ENCODE measurements at places on chromosomes 3 and 15.

- DNase-seq: no peak
Observed at GRCh38 chr15:25671132-25671531, 192.0 kb downstream of the ATP10A start.

DNA sequence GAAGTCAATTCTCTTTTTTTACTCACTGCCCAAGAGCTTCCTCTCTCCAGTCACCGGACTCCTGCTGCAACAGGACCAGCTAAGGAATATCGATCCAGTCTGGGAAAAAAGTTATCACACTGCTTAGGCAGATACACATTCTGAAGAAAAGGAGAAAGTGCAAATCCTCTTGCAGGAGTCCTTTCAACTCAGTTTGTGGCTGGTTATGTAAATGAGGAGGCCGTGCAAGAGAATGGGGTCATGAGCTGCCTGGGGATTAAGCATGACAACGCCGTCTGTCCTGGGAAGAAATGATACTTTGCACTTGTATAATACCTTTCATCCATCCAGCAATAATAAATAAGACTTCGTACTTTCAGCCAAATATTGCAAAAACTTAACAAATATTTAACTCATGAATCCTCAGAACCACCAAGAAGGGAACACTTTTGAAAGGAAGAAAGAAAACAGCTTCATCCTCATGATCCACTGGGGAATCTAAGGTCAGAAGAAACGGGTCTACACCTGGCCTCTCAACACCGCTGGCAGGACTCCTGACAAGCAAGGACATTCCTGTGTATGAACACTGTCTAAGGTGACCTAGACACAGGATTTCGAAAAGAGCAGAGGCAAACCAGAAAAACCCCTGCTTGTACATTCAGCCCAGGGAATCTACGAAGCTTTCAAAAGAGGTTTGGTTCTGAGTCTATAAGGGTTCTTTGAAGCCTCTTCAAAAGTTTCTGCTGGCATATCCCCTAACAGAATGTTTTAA lies 13.1 kb upstream of the WWTR1 start:
- no peak for DNase-seq

GRCh38 chr3:3984053-3984452 lies 184.8 kb downstream of the LRRN1 start:
- no peak for DNase-seq

DNA sequence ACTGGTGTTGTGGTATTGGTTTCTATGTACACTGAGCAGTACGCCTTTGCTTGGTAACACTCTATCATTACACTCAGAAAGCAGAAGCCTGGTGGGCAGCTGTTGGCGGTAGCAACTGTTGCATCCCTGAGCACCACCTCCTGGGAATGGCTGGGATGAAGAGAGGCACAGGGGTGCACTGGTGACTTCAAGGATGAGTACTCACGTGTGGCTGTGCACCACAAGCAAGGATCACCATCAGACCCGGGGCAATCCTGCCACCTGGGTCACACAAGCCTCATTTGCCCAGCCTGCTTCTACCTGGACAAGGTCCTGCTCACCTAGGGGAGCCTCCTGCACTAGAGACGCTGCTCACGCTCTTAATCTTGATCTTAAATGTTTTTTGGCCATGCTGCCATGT lies 336.4 kb downstream of the SI start:
- no peak for DNase-seq

DNA sequence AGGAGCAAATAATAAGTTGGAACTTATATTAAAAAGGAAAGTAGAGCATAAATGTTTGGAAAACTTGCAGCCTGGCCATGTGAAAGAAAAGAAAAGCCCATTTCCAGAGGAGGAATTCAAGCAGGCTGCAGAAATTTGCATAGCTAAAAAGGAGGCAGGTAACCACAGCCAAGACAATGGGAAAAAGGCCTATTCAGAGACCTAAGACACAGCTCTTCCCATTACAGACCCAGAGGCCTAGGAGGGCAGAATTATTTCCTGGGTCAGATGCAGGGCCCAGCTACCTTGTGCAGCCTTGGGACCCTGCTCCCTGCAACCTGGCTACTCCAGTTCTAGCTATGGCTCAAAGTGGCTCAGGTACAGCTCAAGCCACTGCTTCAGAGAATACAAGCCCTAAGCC lies 234.6 kb upstream of the BCHE start:
- no peak for DNase-seq

DNA sequence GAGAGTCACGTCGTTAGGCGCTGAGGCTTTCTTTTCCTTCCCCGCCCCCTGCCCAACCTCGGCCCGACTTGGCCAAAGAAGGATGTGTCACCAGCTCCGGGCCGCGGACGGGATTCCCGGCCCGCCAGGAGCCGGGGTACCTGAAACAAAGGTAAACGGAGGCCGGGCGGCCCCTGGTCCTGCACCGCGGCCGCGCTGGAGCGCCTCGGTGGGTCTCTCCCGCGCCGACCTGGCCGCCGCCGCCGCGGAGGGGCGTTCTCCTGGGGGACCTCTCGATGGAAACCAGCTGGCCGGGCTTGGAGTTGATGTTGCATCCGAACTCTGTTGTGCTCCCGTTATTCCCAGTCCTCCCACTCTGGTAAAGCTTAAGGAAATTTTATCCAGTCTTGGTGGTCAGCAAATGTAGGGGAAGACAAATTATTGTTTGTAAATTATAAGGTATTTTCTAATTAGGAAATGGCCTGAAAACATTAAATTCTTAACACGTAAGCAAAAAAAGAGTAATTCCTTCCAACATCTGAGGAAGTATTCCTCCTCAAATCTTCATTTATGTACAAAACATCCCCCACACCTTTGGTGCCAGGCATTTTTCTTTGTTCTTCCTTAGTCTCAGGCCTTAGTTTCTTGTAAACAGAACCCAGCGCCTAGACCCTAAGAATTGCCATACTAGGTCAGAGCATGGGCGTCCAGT lies 888 bp downstream of the PPP2R3A start:
- DNase-seq: no peak

DNA sequence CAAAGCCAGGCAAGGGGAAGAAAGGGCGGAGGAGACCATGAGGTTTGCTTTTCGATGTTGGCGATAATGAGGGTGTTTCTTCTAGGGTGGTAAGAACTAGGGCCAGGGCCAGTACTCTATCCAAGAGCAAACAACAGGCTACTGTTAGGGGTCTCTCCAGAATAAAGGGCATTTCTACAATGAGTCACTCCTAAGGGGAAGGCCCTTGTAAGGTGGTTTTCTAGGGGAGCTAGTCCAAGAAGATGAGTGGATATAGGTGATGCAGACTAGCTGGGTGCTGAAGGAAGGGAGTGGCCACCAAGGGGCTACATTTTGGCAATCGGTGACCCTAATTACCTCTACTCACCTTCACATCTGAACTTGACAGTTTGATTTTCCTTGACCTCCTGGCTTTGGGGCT lies 148.5 kb upstream of the HACD2 start:
- no peak for DNase-seq

DNA sequence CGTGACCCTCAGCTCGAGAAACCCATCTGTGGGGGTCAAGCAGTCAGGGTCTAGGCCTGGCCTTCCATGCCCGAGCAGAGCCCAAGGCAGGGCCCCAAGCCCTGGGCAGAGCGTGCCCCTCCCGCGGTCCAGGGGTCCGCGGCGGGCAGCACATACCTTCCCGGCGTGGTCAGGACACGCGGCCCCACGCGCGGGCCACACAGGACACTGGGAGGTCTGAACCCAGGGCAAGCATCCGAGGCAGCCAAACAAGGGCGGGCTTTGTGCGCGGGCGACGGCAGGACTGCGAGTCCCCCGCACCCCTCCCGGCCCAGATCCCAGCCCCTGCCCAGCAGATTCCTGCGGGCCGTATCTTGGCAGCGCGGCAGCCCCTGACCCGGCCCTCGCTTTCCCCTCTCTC lies 61.6 kb upstream of the ACAN start:
- no peak for DNase-seq

GRCh38 chr15:99303907-99304306 lies 52.6 kb downstream of the LRRC28 start:
- no peak for DNase-seq

DNA sequence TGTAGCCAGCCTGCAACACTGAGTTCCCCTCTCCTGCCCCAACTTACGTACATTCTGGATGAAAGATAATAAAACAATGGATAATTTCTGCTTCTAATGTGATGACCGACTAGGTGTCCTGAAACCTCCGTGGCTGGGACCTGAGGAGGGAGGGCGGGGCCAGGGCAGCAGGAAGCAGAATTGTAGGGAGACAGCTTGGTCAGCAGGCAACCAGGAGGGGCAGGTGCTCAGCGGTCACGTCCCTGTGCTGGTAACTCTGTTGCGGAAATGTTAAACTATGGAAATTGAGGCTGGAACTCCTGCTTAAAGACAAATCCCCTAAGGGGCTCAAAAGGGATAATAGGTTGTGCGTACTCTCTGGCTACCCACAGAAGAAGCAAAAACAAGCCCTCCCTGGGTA lies 30.4 kb downstream of the SLC6A20 start:
- DNase-seq: no peak

- DNase-seq: no peak
Observed at GRCh38 chr15:65189102-65189740, 4.1 kb upstream of the CLPX start.

DNA sequence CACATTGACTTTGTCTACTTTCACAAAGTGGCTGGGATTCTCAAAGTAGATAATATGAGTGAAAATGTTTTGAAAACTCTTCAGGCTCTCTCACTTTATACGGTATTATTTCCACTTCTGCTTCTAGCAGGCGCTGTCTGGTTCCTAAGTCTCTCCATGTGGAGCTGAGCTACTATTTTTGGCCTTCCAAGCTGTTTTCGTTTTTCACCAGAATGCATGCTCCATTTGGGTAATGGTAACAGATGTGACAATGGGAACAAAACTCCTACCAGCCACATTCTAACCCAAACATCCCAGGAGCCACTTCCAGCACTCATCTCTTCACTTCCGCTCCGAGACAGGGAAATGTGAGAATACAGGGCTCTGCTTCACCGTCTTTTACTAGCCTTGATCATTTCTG lies 586.7 kb downstream of the NTRK3 start:
- no peak for DNase-seq

- DNase-seq: no peak
Observed at GRCh38 chr15:83954506-83954905, 281.1 kb upstream of the GOLGA6L4 start.

GRCh38 chr3:183904833-183905780 lies 20.4 kb upstream of the PARL start:
- DNase-seq: no peak

DNA sequence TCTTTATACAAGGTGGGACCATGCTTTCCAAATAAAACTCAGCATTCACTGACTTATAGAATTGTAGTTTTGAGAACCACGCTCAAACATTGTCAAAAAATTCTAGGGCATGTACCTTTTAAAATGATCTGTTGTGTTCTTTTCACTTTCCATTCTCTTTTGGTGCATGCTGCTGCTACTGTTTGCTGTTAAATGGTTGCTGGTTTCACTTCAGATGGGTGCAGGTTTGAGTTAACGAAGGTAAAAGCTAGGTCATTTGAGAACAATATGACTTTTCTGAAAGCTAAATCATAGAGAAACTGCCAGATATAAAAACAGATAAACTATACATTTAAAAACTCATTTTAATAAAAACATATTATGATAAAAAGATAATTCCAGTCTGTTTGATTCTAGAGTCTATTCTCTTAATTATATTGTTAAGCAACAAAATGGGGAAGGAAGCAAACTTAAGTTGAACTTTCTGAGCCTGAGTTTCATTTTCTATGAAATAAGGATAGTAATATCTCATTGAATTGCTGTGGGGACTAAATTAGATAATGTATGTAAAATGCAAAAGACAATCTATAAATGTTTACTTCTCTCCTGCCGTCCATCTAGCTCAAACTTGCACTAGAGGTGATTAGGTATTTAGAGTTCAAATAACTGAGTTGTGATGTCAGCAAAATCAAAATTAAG lies 82.4 kb downstream of the OXSM start:
- DNase-seq: no peak

Measured in stimulated activated CD8-positive, alpha-beta memory T cell treated with anti-CD3 and anti-CD28 coated beads, Interleukin-7, amount 100 ng/mL, for 24 hours (primary cell).